ENCODE measurements at places on chromosomes 11 and 22.

GRCh38 chr11:8934742-8935488, 2.2 kb upstream of the C11orf16 start:
- DNase-seq, result peak; percentile 49

DNA sequence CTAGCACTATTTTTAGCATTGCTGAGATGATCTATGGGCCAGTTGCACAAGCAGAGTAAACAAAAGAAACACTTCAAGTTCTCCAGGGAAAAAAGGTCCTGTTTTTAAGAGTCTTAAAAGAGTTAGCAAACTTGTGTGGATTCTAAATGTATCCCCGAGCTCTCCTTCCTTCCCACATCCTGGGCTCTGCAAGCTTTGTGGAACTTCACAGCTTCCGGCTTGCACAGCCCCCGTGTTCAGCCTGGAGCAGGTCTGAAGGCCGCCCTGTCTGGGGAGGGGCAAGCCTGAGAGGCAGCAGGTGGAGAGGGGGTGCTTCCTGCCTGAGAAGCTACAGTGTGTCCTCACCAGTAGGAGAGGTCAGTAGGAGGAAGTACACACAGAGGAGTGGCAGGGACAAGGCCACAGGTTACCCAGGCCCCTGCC, 35.1 kb upstream of the SUSD2 start:
- DNase-seq, result peak; percentile 71

GRCh38 chr11:5242933-5243815, 6.5 kb downstream of the HBG1 start:
- DNase-seq, result no peak

GRCh38 chr22:42639541-42640241, 710 bp downstream of the ATP5MGL start:
- DNase-seq, result no peak

GRCh38 chr11:130909650-130910049, 6.6 kb downstream of the SNX19 start:
- peak; percentile 84 for DNase-seq

DNA sequence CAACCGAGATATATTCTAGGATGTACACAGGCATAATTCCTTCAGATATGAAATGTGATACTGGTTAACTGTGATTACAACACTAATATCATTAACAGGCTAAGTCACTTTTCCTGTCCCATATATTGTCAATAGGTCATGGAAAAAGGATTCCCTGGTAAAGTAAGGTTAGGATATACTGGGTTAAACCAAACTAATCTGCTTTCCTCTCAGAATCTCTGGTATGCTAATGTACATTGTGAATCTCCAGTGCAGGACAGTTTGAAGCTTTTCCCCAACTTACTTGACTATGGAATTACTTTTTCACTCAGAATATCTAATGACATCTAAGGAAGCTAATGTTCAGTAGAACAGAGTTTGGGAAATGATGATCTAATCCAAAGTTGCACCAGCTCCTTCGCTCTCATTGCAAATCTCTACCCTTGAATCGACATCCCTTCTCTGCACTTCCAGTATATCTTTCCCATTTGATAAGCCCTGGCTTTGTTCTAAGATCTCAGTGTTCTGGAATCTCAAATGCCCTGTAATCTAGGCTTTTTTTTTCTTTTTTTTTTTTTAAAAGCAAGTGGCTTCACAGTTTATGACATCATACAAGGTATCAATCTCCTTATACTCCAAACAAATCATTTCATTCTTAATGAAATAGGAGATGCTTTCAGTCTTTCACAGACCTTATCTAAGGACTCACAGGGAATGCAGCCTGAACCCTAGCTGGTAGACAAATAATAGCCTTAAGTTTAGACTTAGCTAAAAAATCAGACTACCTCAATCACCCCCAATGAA, 43.8 kb downstream of the COPB1 start:
- DNase-seq, result no peak

- no peak for DNase-seq
Measured at GRCh38 chr22:19916941-19917340, 24.6 kb upstream of the COMT start.

DNA sequence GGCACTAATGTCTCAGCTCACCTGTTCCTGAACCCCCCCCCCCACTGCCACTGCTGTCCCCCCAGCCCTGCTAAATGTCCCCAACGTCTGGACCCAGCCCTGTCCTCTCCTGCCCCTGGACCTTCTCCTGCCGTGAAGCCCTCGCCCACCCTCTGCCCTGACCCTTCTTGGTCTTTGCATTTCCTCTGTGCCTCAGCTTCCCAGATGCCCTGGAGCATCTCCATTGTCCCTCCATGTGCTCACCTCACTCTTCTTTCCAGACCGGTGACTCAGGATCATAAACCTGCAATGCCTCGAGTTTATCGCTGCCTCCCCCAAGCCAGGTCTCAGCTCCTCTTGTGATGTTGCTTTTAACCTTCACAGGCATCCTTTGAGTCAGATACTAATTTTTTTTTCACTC, 416.4 kb downstream of the BRD1 start:
- DNase-seq, result no peak

DNA sequence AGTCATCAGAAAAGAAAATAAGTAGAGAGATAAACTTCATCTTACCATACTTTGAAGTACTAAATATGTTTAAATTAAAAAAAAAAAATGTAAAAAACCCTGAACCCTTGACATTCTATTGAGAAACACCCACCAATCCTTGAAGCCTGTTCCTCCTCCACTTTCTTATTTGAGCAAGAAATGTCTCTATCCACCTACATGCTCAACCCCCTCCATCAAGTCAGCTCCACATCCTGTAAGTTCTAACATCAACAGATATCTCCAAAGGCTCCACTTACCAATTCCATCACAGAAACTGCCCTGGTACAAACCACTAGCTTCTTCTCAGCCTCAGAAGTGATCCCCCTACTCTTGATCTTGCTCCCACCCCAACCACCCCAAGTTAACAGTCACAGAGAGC, 32.5 kb upstream of the FAT3 start:
- DNase-seq, result no peak

GRCh38 chr22:50544078-50544745, 1.5 kb upstream of the KLHDC7B start:
- DNase-seq, result no peak

DNA sequence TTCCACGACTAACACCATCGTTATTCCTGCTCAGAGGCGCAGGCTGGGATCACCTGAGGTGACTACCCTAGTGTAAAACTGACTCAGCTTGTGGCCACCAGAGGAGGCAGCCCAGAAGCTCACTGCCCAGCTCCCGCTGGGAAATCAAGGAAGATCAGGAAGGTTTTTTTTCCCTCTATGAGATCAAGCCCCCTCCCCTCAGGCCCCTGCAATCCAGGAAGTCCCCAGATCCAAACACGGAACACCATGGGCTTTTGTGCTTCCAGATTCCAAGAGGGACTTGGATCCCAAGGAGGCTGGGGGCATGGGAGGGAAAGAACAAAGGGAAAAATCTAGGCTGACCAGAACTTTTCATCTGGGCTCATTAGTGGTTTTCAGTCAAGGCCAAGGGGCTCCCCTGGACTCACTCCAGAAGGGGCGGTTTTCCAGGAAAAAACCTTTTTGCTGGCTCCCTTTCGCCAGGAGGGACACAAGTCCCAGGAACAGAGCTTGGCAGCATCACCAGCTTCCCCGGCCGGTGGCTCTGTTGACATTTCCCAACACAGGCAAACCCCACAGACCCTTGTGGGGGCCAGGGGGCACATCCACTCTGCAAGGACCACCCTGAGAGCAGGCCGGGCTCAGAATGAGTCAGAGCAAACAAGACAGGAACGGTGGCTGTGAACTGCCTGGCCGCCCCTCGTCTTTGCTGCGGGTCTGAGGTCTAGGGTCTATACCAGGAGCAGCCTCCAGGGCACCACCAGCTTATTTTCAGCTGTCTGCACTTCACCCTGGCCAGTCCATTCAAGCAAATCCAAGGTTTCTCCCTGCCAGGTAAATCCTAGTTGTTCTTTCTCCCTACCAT, 36.8 kb downstream of the MYH9 start:
- DNase-seq, result peak; percentile 81

DNA sequence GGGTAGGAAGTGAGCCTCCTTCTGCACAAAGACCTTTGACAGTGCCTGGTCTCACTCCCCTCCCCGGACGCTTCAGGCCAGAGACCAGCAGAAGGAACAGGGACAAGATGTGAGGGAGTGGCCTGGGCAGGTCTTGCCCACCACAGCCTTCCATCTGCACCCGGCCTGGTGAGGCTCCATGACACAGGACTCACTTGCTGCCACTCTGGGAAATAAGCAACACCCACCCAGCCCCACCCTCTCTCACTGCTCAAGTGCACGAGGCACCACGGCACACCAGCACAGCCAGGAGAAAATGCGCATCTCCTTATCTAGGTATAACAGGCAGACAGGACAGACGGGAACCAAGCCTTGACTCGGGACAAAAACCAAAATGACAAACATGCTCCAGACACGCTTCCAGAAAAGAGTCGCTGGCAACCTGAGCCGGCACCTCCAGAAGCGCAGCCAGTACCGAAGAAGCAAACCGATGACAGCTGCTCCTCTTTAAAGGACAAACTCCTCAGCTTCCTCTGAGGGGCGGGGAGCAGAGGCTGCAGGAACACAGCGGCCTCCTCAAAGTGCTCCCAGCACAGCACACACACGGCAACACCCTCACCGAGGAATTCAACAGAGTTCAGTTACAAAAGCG, 41.7 kb downstream of the BRD1 start:
- DNase-seq, result no peak

DNA sequence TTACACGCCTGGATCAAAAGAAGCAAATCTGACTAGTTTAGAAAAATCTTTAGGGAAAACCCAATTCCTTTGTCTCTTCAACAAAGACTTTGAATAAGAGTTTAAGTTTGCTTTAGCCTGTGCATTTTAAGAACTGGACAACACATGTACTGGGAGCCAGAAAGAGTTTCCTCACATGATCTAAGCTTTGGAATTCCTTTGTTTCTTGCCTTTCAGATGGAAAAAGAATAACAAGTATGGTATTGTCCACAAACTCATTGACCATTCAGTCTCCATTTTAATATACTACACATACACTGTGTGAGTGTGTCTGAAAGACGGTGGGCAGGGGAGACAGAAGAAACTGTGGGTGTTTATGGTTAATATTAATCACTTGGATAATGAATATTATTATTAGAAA, 205.6 kb downstream of the MAML2 start:
- no peak for DNase-seq

DNA sequence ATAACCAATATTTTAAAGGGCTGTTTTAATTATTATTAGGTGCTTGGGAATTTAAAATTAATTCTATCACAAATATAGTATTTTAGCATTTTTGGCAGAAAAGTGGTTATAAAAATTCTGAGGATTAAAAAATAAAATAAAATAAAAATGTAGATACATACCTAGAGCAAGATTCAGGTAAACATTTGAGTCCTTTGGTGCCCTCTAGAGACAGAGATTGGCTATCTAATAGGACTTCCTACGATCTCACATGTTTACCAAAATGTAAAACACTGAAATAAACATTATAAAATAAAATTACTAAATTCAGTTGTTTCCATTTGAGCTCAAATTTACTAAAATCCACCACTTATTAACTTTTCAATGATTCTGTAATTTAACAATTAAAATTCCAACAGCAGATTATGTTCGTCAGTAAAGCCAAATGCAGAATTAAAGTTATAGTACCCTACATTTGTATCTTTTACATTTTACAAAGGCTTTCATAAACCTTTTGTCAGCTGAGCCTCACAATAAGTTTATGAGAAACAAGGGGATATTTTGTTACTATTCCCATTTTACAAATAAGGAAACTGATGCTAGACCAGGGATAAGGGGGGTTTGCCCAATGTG, 27.7 kb downstream of the SLC36A4 start:
- DNase-seq, result no peak

- DNase-seq, result no peak
Measured at GRCh38 chr11:15640318-15640717, 525.6 kb downstream of the INSC start.

- no peak for DNase-seq
Measured at GRCh38 chr22:36934418-36935312, 21.2 kb downstream of the CSF2RB start.

GRCh38 chr22:27217154-27217553, 559.8 kb downstream of the MIAT start:
- DNase-seq, result no peak

- no peak for DNase-seq
Measured at GRCh38 chr11:129322941-129323340, 52.7 kb upstream of the BARX2 start.

DNA sequence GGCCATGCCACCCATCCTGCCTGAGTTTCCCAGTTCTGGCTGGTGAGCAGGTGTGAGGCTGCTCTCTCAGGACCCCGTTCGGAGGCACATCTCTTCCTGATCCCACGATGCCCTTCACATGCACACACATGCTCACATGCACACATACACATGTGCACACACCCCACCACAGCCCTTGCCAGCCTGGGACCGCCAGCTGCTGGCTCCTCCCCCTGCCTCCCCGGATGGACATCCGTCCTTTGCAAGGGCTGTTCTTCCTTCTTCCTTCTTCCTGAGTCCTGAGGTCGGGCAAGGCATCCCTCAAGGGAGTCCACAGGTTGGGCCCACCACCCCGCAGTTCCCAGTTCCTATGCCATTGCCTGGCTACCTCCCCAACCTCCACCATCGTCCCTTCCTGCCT, 10.5 kb upstream of the CDKN1C start:
- DNase-seq, result no peak

GRCh38 chr11:117204283-117205080, 5.3 kb downstream of the TAGLN start:
- no peak for DNase-seq

DNA sequence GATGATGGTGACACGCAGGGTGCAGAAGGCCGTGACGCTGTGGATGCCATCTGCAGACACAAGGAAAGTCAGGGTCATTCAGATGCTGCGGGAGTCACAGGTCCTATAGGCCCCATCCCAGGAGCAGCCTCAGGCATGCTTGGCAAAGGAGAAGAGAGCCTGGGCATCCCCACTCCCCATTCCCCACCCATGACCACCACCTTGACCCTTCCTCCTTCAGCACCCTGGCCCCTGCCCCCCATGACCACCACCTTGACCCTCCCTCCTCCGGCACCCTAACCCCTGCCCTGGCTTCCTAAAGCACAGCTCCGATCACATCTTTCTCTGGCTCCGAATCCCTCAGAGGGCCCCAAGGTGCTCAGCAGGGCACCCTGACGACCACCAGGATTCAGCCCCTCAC, 73.1 kb downstream of the CELSR1 start:
- no peak for DNase-seq

DNA sequence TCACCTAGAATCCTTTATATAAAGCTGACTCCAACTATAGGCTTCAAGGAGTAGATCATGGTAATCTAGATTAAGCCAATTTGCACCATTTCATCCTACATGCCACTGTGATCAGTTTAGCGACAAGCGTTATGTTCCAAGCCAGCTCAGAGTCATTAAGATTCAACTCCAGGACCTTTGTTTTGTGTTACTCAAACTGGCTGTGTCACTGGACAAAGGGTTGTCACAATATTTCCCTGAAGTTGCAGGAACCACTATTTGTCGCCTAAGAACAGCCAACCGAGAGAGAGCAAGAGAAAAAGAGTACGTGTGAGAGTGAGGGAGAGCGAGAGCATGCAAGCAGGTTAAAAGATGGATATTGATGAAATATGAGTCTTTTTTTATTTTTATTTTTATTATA, 104.8 kb downstream of the USP35 start:
- no peak for DNase-seq

GRCh38 chr22:28670756-28671155, 8.9 kb downstream of the TTC28 start:
- no peak for DNase-seq

- no peak for DNase-seq
Measured at GRCh38 chr11:35144806-35145205, 5.8 kb downstream of the CD44 start.

GRCh38 chr11:97638641-97639224, 1248.9 kb downstream of the JRKL start:
- no peak for DNase-seq
